Right hindlimb (tissue), 1 donor: ENCODE measurements at places on chromosomes 2 and 18.

- DNase-seq: peak; percentile 66
These were observed 268.4 kb downstream of the ATAD2B start for GRCh38 chr2:23658466-23658942.

GRCh38 chr2:144424559-144425240 is 95.2 kb downstream of the ZEB2 start:
- DNase-seq: no peak

GRCh38 chr2:73063472-73063871 is 8.0 kb downstream of the SFXN5 start:
- no peak for DNase-seq

- no peak for DNase-seq
These were observed 153.6 kb downstream of the COL4A4 start for GRCh38 chr2:227010433-227010832.

DNA sequence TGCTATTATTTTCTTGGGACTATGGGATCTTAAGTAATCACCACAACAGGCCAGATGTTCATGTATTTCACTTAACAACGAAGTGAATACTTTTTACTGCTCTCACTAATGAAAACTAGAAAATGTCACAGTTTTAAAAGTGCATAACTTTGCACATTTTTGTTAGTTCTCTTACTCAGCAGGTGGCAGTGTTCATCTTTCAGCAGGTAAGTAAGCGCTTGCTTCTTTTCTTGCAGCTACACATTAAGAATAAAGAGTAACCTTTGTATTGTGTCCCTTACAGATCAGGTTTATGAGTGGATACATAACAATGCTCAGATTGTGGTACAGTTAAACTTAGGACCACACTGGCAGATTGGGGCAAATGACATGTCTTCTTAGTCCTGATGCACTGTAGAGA is 61.0 kb downstream of the DAW1 start:
- no peak for DNase-seq

DNA sequence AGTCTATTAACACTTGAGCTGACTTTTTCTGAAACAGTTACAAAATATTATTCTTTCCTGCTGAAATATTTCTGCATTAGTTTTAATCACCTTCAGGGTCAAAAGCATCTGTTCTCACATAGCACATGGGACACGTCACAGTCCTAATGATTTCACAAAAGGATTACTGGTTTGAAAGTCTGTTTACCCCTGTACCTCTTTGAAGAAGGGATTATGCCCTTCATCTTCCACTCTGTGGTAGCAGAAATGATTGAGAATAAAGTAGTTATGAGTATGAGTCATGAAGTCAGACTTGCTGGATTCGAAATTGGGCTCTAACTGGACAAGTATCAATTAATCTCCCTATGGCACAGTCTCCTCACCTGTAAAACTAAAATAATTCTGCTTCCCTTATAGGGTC is 121.2 kb downstream of the SATB2 start:
- no peak for DNase-seq

DNA sequence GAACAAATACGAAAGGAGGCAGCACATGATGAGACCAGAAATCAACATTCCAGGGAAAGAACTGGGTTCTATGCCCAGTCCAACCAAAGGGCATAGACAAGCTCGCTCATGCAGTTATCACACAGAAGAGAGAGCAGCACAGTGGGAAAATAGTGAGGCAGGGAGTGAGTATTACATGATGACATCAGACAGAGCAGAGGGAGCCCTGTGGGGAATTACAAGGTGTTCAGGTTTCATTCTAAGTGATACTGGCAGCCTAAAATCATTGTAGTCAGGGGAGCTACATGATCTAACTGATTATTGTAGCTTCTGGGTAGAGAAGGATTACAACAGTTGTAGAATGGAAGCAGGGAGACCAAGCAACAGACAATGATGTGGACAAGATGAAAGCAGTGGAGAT is 658.5 kb downstream of the ARHGAP15 start:
- no peak for DNase-seq

DNA sequence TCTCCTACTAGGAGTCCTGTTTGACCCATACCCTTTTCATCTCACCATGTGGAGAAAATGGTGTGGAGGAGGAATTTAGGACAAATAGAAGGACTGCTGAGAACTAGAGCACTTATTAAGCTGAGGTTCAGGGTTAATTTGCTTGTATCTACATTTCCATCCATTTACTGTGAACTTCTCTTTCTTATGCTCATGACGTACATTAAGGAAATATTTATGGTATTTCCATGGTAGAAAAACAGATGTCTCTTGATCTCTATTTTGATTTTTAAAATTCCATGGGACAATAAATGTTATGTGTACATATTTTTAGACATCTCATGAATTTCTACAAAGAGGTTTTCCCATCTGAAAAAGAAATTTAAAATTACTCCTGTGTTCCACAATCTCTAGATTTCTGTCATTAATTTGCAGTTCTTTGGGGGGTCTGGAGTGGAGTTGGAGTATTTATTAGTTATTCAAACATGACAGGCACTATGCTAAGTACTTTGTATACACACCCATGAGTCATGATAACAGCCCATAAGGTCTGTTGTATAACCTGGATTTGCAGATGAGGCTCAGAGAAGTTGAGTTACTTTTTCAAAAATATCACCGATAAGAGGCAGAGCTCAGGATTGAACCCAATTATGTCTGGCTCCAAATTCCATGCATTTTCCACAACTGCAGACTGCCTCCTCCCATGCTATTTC is 112.6 kb downstream of the COPS8 start:
- no peak for DNase-seq
